CD4-positive, alpha-beta T cell treated with Interleukin-2 at 100 ng/mL for 4 hours (primary cell): ENCODE measurements at places on chromosomes 13 and 19.

GRCh38 chr19:44587963-44588770 lies 25.2 kb upstream of the IGSF23 start:
- DNase-seq = no peak

DNA sequence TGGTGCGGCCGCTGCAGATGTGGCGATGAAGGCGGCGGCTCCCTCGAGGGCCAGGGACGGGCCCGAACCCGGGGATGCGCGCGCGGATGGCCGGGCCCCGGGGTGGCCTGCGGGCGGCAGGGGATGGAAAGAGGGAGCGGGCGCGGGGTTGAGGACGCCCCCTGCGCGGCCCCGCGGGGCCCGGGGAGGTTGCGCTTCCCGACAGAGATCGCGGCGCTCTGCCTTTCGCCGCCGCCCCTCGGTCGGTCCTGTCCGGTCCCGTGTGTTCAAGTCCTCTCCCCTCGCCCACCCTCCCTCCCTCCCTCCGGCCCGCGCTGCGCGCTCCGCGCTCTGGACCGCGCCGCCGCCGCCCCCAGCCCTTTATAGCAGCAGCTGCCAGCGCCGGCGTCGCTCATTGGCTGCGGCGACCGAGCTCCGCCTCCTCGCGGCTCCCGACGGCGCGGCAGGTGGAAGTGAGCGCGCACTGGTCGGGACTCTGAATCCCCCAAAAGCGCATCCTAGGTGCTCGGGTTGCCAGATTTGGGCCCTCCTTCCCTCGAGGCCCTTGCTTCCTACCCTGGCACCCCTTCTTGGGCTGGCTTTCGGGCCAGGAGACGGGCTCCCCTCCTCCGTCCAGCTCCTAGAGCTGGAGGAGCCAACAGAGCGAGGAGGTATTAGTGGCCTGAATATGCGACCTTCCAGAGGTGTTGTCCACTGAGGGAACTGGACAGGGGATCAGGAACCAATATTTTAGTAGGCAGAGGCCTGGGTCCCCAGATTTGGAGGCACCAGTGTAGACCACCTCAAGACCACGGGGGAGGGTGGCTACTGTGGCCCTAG lies at the start of gene ELAVL3:
Gene ELAVL3 (minus strand): TSS at position 332 of the 819 bp plus-strand sequence. CDS start 438 bp downstream, outside the sequence.
- DNase-seq = no peak

GRCh38 chr19:32669310-32669709 lies 5.7 kb downstream of the ANKRD27 start:
- no peak for DNase-seq

GRCh38 chr13:99027661-99028425 lies 50.0 kb upstream of the DOCK9 start:
- DNase-seq = no peak

DNA sequence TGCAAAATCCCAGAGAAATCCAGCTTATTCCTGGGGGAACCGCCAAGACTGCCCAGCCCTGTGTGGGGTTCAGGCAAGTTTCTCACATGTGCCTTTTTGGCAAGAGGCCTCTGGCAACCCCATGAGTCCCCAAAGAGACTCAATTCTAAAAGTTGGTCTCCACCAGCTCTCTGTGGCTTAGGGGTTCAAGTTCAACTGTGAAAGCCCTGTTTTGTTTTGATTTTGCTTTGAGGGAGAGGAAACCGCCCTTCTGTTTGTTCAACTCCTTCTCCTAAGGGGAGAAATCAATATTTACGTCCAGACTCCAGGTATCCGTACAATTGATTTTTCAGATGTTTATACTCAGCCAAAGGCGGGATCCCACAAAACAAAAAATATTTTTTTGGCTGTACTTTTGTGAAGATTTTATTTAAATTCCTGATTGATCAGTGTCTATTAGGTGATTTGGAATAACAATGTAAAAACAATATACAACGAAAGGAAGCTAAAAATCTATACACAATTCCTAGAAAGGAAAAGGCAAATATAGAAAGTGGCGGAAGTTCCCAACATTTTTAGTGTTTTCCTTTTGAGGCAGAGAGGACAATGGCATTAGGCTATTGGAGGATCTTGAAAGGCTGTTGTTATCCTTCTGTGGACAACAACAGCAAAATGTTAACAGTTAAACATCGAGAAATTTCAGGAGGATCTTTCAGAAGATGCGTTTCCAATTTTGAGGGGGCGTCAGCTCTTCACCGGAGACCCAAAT lies 583 bp upstream of the LDLR start:
- no peak for DNase-seq

DNA sequence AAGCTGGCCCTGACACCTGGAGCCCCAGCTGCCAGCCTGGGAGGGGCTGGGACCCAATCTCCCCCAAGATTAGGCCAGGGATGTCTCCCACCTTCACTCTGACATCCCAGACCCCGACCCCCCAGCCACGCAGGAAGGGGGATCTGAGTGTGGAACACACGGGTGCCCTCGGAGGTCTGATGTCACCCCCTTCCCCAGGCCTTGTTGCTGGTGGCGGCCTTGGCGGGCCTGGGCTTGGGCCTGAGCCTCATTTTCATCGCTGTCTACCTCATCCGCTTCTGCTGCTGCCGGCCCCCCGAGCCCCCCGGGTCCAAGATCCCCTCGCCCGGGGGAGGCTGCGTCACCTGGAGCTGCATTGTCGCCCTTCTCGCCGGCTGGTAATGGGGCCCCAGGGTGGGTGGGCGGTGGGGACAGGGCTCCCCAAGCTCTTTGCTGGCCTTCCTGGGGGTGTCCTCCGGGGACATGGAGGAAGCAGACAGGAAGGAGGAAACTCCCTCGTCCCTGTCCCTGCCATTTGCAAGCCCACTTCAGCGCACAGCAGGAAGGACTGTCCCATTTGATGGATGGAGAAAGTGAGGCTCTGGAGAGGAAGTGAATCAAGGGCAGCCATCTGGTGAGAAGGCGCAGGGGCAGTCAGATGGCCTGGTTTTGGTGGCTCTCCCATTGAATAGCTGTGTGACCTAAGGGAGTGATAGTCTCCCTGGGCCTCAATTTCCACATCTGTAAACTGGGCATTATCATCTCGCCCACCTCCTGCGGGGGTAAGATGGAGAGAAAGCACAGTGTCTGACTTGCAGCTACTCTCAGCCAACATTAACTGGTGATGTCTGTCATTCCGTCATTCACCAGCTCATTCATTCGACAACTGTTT lies 3.9 kb downstream of the TTYH1 start:
- DNase-seq = no peak
